ENCODE measurements at places on chromosomes 2 and 18.
A peak's percentile ranks its signal among the peaks of the same experiment; 100 is the strongest.

DNA sequence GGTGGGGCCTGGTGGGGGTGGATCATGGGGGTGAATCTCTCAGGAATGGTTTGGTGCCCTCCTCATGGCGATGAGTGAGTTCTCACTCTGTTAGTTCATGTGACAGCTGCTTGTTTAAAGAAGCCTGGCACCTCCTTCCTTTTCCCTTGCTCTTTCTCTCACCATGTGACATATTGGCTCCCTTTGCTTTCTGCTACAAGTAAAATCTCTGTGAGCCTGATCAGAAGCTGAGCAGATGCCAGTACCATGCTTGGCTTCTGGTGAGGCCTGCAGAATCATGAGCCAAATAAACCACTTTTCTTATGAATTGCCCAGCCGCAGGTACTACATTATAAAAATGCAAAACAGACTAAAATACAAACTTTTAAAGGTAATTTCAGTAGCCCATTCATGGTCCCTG lies 73.4 kb upstream of the TEX51 start:
- DNase-seq: no peak

GRCh38 chr2:45145073-45145899 lies 136.0 kb upstream of the SIX2 start:
- DNase-seq: no peak

DNA sequence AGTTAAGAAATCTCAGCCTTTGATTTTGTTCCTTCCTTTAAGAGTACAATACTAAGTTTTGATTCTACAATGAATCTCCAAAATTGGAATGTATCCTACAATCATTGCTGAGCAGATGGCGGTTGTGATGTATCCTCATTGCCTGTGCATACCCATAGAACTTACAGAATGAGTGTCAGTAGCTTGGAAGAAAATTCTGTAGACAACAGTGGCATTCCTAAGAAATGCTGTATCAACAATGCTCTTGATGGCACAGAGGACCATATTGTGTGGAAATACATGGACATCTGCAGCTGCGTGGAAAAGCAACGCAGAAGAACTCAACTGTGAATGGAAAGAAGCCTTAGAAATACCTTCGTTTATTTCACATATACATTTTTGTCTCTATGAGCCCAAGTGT lies 30.2 kb downstream of the GAREM1 start:
- no peak for DNase-seq

GRCh38 chr18:48548011-48548771 lies 9.4 kb downstream of the CTIF start:
- DNase-seq: no peak

DNA sequence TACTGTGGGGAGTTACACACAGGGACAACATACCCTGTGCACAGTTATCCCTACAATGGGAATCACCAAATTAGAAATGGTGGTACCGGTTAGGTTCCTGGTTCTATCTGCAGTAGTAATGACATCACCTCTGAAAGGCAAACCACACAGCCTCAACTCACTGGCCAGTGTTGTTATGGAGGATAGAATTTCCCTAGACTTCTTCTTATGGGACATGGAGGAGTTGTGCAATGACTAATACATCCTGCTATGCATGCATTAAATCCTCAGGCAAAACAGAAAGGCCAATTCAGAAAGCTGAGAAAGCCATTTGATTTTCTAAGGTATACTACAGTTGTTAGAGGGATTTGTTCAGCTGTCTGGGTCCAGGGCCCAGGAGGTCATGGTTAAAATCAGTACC lies 439.3 kb downstream of the TMX3 start:
- DNase-seq: peak; percentile 45

- peak; percentile 79 for DNase-seq
Observed at GRCh38 chr18:23703057-23703986, 14.1 kb downstream of the LAMA3 start.

DNA sequence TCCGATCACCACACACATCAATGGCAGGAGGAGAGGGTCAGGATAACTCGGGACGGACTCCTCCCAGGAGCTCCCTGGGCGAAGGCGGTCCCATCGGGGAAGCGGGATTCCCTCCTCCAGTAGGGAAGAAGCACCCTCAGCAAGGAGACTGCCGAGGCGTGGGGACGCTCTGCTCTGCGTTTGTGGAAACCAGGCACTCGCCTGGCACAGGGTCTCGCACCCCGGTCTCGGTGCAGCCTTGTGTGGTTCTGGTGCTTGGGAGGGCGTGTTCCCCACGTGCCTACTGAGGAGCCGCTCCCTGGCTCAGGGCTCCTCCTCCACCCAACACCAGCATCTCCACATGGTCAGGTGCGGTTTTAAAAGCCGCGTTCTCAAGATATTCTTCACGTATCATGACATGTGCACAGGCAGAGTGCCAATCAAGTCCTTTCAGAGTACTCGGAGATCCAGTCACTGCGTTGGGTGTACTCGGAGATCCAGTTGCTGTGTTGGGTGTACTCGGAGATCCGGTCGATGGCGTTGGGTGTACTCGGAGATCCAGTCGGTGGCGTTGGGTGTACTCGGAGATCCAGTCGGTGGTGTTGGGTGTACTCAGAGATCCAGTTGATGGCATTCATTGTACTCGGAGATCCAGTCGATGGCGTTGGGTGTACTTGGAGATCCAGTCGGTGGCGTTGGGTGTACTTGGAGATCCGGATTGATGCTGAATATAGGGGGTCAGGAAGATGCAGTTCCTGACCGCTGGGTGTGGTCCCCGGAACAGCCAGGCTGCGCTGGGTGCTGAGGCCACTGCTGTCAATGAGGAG lies 117.5 kb downstream of the RTP5 start:
- DNase-seq: no peak

DNA sequence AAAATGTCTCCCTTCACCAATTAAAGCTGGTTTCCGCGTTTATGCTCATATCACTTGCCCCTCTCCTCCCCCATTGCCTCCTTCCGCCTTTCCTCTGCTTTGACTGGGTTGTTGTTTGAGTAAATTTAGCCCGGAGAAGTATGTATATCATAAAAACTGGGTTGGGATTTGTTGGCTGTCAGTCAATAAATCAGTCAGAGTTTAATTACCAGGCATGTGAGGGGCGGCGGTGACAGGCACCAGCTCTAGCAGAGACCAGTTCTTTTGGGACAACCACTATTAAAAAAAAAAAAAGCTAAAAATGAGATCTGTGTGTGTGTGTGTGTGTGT lies 382.4 kb upstream of the SMIM21 start:
- DNase-seq: no peak

DNA sequence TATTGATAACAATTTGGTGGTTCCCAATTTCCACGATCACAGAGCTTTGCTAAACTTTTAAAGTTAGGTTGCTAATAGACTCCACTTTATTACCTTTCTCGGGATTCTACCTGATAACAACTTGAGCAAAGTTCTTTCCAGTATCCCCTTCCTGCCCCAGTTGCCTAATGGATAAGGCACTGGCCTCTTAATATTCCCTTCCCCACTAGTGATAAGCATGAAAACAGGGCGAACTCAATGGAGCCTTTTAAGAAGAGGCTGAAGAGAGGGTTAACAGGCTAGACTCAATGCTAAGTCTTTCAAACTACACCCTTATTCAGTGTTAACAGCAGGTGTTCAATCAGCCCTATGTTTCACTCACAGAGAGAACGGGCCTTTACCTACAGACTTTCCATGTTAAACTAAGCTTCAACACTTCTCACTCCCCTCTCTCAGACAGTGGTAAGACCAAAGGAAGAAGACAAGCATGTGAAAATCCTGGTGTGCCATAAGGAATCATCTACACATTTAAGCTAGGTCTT lies 75.8 kb downstream of the ANKRD44 start:
- no peak for DNase-seq

Measured in DMS53 (cell line).